ENCODE measurements at places on chromosomes 6 and 20.

- no peak for DNase-seq
Observed at GRCh38 chr20:19547547-19547946, 210.5 kb upstream of the RIN2 start.

GRCh38 chr20:34755367-34755766 lies 51.2 kb downstream of the TP53INP2 start:
- DNase-seq, result no peak

GRCh38 chr20:20864351-20865096 lies 152.1 kb upstream of the RALGAPA2 start:
- DNase-seq, result no peak

- no peak for DNase-seq
Observed at GRCh38 chr20:22729616-22730236, 145.4 kb upstream of the FOXA2 start.

GRCh38 chr20:50309280-50309763 lies 118.7 kb downstream of the CEBPB start:
- no peak for DNase-seq

DNA sequence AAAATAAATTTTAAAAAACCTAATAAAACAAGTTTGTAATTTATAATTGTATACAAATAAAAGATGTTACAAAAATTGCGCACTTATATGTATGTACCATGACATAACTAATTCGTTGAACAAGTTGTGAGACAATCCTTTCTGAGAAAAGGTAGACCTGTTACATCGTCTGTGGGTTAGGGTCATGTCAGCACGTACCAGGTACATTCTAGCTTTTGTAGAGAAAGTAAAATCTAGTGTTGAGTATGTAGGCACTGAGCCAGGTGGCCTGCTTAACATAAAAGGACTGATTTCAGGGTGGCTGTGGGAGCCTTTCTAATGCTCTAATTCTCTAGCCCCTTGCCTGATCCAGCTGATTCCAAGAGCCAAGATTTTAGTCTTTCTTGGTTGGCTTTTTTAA lies 10.4 kb downstream of the RPL7L1 start:
- no peak for DNase-seq

GRCh38 chr6:38220069-38220723 lies 400.7 kb downstream of the ZFAND3 start:
- DNase-seq, result no peak

DNA sequence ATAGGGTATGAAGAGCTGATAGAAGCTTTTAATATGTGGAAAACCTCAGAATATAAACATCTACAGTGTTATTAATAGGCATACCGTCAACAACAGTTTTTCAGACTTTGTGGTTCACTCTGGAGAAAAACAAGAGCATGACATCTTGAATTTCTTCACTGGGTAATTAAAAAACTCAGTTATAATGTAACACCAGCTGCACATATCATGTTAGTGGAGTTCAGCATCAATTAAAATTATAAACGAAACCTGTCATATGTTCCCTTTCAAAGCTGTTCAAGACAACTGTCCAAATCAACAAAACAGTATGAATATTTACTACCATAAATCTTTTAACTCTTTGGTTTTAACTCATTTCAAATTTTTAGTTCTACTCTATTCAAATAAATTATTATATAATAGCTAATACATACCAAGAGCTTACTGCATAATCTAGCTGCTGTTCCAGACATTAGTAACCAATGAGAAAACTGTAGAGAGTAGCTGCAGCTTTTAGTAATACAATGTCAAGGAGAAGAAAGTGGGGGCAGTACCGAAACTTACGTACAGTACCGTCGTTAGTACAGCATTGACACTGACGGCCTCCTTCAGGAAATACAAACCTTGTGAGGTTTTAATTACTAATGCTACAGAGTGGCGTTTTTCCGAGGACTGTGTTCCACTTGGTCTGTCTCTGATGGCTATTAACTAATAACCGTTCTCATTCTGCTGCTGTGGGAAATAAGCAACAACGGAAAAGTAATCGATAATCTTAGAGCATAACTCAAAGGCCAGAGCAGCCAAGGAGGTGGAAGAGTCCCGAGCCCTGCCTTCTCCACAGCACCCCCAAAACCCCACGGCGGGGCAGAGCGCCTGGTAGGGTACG lies 532 bp upstream of the PM20D2 start:
- no peak for DNase-seq

DNA sequence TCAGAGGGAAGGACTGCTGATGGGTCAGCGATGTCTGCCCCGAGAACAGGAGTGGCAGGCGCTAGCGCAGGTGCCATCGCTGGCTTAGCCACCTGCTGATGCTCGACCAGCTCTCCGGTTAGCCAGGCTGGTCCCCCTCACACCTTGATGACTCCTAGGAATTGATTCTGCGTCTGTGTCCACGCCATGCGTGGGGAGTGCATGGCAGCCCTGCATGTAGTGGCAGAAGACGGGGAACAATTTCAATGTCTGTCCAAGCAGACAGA lies 6.7 kb downstream of the SS18L1 start:
- DNase-seq, result no peak

DNA sequence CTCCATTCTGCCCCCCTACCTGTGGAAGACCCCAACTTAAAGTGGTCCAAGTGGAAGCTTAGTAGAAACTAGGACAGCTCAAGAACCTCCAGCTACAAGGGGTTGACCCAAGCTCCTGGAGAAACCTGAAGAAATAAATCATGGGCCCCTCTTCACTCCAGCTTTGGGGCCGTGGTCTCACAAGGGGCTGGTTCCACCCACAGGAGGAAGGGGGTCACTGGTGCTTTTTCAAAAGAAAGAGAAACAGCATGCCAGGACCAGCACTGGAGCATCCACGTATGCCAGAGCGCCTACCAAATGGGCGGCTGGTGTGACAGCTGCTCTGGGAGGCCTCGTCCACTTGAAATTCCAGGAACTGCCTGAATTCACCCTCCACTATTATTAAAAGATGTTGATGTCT lies 14.4 kb upstream of the ANKRD60 start:
- no peak for DNase-seq

DNA sequence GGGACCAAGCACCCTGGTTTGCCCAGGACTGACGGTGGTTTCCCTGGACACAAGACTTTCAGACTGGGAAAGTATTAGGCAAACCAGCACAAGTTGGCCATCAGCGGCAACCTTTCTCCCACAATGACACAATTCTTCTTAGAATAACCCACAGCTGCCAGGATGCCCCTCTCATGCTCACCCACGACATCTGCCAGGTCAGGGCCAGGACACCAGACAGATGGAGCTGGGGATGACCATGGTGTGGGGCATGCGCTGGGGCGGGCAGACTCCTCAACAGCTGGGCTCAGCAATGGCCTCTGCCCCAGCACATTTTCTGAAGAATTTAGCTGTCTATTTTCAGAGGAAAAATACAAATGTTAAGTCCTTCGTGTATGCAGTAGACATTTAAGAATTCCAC lies 226.4 kb downstream of the FNDC1 start:
- no peak for DNase-seq

GRCh38 chr20:1414982-1415381 lies 22.1 kb upstream of the FKBP1A start:
- no peak for DNase-seq

- no peak for DNase-seq
Observed at GRCh38 chr20:33061658-33062028, 7.9 kb downstream of the BPIFB3 start.

DNA sequence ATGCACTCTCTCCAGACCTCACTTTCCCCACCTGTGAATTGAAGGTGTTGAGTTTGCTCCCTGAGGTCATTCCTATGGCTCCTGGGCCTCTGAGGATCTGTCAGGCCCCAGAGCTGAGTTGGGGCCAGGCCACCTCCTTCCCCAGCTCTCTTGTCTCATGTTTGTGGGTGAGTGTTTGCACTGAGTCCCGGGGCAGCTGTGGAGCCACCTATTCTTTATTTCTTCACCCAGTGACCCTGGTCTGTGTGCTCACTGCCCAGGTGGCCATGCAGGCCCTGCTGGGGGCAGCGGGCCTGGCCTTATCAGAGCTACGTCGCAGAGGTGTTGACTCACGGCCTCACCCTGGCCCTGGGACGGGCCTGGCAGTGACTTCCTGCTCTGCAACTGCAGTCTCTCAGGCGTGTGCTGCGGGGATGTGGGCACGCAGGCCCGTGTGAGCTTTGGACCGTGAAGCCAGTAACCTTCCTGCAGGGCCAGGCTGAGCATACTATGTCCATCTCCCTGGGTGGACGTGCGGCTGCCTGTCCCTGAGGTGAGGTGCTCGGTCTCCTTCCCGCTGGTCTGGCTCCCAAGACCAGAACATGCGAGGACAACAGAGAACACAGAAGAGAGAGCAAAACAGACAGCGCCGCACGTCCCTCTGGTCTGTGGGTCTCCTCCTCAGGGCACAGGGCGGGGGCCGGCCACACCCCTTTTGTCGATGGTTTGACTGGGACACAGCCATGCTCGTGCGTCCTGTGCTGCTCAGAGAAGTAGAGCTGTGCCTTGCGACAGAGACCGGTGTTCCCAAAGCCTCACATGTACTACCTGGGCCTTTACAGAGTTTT lies 12.1 kb downstream of the TMEM181 start:
- DNase-seq, result no peak

GRCh38 chr6:142819603-142820337 lies 125.2 kb downstream of the HIVEP2 start:
- DNase-seq, result no peak

GRCh38 chr20:33630507-33630906 lies 31.6 kb upstream of the C20orf144 start:
- DNase-seq, result no peak

DNA sequence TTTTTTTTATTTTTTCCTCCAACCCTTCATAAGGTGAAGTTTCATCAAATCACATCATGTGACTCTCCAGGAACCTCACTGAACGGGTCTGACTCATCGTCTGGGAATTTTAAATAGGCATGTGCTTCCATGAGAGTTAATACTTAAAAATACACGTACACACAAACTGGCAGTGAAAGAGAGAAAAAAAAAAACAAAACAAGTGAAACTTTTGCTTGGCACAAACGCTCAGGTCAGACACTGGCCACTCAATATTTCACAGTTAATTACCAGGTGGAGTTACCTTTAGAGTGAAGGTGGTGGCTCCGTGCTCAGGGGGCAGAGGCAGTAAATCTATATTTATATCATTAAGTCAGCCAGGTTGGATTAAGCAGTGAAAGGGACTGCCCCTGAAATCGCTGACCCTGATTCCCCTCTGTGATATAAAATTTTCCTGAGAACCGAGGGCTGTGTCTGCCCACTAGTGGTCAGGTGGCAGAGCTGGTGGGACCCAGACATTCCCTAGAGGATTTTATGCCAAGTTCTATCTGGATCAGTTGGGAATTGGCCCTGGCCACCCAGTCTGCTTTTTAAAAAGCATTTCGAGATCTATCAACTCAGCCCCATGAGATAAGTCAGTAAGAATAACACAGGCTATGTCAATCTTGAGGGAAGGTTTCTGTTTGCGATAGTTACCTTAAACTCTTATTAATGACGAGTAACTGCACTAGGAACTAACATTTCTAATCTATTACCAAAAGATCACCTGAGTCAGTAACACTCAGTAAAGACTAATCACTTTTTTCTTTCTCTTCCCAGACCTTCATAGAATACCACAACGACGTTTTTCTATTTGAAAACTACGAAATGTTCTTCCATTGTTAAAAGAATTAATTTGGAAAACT lies 259.1 kb downstream of the HDGFL1 start:
- DNase-seq, result no peak

DNA sequence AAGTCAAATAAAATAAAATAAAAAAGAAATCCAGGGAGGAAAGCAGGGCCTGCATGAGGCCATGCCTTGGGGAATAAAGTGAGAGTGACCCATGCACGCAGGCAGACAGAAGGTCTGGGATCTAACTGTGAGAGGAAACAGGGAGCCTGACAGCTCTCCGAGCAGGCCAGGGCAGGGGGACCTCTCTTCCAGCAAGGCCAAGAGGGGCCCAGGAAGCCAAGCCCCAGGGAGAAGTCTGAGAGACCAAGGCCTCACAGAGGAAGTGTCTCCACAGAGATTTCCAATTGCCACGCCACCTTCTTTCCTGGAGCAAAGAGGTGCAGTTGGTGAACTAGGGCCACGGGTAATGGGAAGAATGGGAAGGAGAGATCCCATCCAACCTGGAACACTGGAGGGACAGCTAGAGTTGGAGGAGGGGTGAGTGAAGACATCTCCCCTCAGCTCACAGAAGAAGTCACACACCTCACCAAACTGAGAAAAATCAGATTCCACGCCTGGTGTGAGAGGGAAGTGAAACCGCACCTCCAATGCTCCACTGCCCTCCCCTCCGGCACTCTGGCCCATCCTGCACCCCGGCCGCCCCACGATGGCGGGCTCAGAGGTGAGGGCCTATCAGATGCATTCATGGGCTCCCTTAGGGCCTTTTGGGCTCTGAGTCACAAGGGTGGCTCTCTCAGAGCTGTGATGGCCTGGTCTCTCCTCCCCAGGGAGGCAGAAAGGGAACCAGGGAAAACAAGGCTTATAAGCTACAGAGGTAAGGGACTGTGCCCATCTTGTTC lies 25.1 kb upstream of the TAF8 start:
- DNase-seq, result no peak

DNA sequence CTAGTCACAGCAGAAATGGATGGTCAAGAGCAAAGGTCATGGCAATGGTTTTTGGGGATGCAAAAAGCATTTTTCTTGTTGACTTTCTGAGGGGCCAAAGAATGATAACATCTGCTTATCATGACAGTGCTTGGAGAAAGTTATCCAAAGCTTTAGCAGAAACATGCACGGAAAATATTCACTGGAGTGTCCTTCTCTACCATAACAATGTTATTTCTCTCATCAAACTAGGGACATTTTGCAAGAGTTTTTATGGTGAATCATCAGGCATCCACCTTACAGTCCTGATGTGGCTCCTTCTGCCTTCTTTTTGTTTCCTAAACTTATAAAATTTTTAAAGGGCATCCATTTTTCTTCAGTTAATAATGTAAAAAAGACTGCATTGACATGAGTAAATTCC lies 302.3 kb downstream of the HIVEP2 start:
- DNase-seq, result no peak

- DNase-seq, result no peak
Observed at GRCh38 chr6:13463328-13463717, 24.1 kb downstream of the GFOD1 start.

DNA sequence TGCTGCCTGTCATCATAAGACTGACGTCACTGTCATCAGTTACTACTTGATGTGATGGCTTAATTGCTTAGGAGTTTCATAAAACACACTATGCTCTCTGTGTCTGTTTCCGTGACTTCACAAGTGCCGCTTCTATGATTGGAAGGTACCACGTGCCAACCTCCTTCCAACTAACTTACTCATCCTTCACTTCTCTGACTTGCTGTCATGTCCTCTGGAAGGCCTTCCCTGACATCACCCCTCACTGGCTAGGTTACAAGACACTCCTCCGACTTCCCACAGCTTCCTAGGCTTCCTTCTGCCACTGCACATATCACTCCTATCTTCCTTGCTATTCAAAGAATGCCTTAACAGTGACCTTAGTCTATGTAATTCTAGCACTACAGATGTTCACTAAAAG lies 20.4 kb downstream of the SERINC3 start:
- DNase-seq, result no peak

GRCh38 chr6:154606860-154607259 lies 96.4 kb upstream of the CNKSR3 start:
- no peak for DNase-seq

DNA sequence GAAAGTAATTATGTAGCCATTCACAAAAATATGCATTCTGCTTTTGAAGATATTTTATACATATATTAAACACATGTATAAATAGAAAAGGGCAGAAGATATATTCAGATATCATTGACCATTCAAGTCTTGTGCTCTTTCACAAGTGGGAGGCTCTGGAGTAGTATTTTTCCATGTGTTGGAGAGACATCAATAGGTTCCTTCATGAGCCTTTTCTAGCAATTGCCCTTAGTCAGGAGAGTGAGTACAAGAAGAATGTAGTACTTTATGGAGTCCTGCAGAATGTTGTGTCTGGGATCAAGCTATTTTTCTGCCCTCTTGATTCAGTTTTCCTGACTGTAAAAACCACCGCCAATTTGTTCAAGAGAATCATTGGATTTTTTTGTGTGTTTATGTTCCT lies 117.9 kb downstream of the LRRC1 start:
- DNase-seq, result no peak

All from effector CD8-positive, alpha-beta T cell (primary cell).